NT2/D1 (cell line): ENCODE measurements at places on chromosomes 5 and 9.

- DNase-seq: no peak
Measured at GRCh38 chr9:131657940-131658339, 81.9 kb downstream of the RAPGEF1 start.

DNA sequence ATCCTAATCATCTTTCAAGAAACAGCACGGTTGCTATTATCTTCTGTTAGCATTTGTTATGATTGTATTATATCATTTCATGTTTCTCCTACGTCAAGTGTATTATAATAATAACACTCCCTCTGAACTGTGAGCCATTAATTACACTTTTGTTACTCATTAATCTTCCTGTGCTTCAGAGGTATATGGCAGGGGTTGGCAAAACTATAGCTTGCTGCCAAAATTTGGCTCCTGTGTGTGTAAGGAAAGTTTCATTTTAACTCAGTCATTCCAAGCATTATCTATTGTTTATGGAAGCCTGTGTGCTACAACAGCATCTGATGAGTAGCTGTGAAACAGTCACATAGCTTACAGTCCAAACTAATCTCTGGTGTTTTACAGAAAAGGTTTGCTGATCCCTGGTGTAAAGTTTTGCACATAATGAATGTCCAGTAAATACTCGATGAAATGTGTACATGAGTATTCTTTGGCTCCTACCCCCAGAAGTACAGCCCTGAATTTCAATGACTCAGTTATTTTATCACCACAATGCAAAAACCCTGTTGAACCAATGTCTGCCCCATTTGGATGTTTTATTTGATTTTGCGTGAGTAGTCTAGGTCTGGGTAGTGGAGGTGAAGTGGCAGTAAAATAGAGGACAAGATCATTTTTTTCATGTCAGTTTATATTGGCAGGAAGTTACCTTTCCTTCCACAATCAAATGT lies 648.2 kb downstream of the MAT2B start:
- no peak for DNase-seq

- DNase-seq: no peak
Measured at GRCh38 chr5:178086266-178086665, 27.1 kb upstream of the N4BP3 start.

DNA sequence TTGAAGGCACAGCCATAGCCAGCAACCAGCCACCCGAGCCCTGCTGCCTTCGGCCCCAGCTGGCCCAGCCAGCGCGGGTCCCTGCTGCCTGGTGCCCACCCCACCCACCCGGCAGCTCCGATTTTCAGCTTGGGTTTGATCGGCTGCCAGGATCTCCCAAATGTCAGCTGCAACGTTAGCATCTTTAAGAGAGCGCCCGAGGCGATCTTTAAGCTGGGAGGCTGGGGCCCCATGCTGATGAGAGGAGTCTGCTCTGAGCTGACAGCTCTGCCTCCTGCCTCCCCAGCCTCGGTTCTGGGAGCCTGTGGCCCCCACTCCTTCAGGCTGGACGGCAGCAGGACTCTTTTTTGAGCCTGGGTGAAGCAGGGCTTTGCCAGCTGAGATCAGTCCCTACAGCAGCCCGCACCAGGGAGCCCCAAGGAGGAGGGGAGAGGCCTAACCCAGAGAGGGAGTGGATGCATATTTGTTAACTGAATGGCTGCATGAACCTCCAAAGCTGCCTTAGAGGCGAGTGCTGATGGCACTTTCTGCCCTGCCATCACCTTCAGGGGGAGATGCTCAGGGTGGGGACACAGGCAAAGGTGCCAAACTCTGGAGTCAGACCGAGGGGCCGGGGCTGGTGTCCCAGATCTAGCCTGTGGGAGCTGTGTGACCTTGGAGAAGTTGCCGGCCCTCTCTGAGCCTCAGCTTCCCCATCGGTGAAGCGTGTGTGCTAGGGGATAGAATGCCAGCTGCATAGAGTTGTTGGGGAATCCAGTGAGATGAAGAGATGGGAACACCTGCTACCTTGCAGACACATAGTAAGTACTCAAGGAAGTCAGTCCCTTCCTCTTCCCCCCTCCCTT lies 165.5 kb downstream of the C9orf50 start:
- peak; percentile 42 for DNase-seq

DNA sequence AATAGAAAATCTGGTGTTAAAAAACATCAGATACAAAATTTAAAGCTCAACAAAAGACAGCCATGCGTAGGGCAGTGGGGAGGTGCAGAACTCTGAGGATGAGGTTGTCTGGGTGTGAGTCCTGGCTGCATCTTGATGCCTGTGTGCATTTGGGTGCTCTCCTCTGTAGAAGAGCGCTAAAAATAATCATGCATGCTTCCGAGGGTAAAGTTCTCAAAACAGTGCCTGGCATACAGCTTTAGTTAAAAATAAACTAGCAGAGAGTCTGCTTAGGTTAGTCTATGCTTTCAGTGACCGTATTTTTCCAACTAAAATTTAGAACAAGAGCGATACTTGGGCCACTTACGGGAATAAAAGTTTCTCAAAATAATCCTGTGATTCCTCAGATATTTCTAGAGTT lies 55.5 kb upstream of the SPATA31C2 start:
- DNase-seq: no peak

GRCh38 chr5:94782383-94782782 lies 163.9 kb downstream of the SLF1 start:
- DNase-seq: no peak

- peak; percentile 27 for DNase-seq
Measured at GRCh38 chr5:54207566-54207965, 102.8 kb downstream of the ARL15 start.

- DNase-seq: no peak
Measured at GRCh38 chr5:60830581-60831127, 13.4 kb downstream of the ELOVL7 start.

GRCh38 chr5:149161026-149161687 lies 19.9 kb downstream of the ABLIM3 start:
- DNase-seq: no peak
